Stimulated activated effector memory CD8-positive, alpha-beta T cell treated with anti-CD3 and anti-CD28 coated beads, Interleukin-12 subunit alpha, Interleukin-12 subunit beta, amount 100 ng/mL, for 72 hours (primary cell): ENCODE measurements at places on chromosomes 16 and 17.

GRCh38 chr16:77946823-77947222 is 75.5 kb upstream of the CLEC3A start:
- DNase-seq, result no peak

GRCh38 chr17:79154951-79155585 is 80.4 kb downstream of the ENGASE start:
- DNase-seq, result no peak

- peak; percentile 56 for DNase-seq
Observed at GRCh38 chr16:87635541-87636049, 33.3 kb downstream of the JPH3 start.

DNA sequence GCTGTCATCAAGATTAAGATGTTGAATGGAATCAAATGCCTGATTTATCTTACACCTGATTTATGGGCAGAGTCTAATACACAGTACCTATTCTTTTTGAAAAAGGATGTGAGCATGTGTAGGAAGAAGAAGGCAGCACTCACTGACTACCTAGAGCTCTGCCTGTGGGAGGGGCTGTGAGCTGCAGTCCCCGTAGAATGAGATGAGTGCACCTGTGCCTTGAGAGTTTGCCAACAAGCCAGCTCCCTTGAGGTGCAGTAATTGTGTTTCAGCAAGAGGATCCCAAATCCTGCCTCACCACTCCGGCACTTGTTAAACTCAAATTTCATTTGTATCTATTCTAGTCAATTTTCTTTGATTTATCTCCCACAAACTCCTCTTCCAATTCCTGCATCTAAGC is 46.0 kb downstream of the CDH11 start:
- no peak for DNase-seq

- no peak for DNase-seq
Observed at GRCh38 chr17:17931159-17931558, 41.0 kb downstream of the TOM1L2 start.

- no peak for DNase-seq
Observed at GRCh38 chr17:80468781-80469493, 7.5 kb downstream of the NPTX1 start.

- DNase-seq, result no peak
Observed at GRCh38 chr16:28042811-28043210, 20.7 kb downstream of the GSG1L start.

DNA sequence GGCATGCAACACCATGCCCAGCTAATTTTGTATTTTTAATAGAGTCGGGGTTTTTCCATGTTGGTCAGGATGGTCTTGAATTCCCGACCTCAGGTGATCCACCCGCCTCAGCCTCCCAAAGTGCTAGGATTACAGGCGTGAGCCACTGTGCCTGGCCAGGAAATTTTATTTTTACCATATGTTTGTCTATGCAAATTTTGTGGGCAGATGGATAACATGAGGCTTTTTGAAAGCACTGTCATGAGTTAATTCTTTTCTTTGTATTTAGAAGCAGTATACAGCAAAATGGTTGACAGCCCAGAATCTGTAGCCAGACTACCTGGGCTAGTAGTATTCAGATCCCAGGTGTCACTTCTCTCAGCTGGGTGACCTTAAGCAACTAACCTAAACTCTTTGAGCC is 8.5 kb upstream of the KPNB1 start:
- no peak for DNase-seq

- DNase-seq, result no peak
Observed at GRCh38 chr17:48528153-48528935, 2.5 kb downstream of the HOXB1 start.

GRCh38 chr17:27477050-27477888 is 21.0 kb downstream of the KSR1 start:
- no peak for DNase-seq

- no peak for DNase-seq
Observed at GRCh38 chr16:56637814-56638750, at the start of gene MT1A. Gene MT1A, plus strand, starts transcription at chr16:56638666. Its CDS starts 73 bp downstream, at chr16:56638739.

GRCh38 chr17:56756536-56756935 is 77.2 kb downstream of the C17orf67 start:
- no peak for DNase-seq

DNA sequence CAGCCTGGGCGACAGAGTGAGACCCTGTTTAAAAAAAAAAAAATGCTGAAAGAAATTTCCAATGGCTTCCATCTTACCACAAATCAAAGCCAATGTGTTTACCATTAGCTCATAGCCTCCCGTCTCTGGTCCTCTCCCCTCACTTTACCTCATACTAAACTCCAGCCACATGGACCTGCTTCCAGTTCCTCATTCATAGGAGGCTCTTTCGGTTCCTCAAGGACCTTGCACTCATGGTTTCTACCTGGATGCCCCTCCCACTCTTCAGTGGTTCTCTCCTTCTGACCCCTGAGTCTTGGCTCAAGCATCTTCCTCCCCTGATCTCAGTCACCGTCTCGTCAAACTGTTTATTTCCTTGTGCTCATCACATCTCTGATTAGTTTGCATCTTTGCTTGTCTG is 3.8 kb upstream of the DEF8 start:
- DNase-seq, result no peak

GRCh38 chr17:40538019-40538935 is 27.0 kb downstream of the CCR7 start:
- DNase-seq, result no peak

- DNase-seq, result no peak
Observed at GRCh38 chr16:11051430-11051829, 107.1 kb downstream of the CLEC16A start.

DNA sequence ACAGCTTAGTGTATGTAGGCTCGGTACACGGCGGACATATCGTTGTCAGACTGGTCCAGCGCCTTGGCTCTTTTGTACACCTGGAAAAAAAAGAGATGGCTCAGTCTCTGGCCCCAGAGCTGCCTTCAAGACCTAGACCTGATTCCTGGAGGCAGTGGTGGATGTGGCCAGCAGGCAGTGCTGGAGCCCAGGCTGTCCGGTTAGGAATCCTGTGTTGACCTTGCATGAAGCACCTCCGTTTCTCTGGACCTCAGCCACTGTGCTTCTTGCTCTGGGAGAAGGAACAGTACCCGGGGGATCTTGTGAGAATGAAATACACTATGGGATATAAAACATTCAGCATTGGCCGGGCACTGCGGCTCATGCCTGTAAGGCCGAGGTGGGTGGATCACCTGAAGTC is 2.8 kb upstream of the ROGDI start:
- DNase-seq, result no peak

DNA sequence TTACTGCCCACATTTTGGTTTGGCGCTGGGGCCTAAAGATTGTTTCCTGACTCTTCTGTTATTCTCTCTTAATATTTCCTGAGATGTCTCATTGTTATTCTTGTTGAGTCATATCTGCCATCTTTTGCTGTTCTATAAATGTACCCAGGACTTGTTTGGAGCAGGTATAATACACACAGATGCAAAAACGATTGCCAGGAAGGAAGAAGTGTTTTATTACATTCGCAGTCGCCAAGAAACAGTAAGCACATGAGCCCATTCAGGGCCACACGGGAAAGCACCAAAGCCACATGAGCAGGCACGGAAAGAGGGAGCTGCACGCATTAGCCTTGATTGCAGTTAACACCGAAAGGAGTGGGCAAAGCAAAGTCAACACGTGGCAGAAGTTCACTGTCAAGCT is 70.2 kb downstream of the ARHGAP44 start:
- no peak for DNase-seq

GRCh38 chr17:19743101-19744100 is 4.7 kb downstream of the ALDH3A1 start:
- no peak for DNase-seq

- DNase-seq, result no peak
Observed at GRCh38 chr16:86015606-86016005, 116.6 kb downstream of the IRF8 start.

DNA sequence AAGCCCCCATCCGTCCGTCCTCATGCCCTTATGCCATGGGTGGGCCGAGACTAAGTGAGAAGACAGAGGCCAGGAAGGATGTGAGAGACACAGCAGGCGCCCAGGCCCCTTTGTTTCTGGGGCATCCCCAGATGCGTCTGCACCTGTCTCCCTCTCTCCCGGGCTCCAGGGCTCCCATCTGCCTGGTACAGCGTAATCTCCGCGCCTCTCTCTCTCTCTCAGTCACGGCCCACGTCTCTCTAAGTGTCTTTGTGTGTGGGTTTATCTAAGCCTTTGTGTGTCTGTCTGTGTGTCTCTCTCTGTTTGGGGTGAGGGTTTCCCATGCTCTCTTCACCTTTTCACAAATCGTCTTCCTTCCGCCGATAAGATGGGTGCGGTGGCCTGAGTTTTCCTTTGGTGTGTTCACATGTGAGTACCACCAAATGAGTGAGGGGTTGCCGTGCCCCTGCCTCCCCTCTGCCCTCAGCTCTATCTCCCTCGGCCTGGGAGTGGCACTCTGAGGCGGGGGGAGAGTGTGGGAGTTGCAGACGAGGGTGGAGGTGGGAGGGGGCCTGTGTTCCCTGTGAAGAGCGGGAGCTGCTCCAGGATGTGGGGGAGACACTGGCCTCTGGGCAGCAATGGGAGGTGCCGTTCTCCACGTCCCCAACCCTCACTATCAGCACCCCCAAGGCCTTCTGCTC is 25.8 kb upstream of the ABCC3 start:
- no peak for DNase-seq

- DNase-seq, result no peak
Observed at GRCh38 chr16:77199211-77199610, at the start of gene SYCE1L. Gene SYCE1L, plus strand, starts transcription at chr16:77199408. Its CDS starts 44 bp downstream, at chr16:77199452.

DNA sequence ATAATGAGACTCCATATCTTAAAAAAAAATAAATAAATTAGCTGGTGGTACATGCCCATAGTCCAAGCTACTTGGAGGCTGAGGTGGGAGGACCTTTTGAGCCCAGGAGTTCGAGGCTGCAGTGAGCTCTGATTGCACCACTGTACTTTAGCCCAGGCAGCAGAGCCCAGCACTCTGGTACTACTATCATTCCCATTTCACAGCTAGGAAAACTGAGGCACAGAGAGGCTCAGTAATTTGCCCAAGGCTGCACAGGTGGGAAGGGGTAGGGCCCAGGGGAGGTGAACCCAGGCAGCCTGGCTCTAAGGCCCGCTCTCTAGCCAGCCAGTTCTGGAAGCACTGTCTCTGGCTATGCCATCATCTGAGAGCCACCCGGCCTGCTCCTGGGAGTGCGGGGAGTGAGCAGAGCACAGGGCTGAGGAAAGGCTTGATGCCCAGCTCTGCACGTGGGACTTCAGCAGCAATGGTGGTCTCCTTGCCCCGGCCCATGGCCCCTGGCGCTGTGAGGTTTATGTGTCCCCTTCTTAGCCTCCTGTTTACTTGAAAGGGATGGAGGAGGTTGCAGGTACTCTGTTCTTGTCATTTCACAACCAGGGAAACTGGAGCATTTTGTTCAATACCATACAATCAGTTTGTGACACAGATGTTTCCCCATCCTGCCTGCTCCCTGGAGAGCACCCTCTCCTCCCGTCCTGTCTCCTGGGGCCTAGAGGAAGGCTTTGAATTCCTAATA is 222.3 kb downstream of the KATNIP start:
- DNase-seq, result no peak

DNA sequence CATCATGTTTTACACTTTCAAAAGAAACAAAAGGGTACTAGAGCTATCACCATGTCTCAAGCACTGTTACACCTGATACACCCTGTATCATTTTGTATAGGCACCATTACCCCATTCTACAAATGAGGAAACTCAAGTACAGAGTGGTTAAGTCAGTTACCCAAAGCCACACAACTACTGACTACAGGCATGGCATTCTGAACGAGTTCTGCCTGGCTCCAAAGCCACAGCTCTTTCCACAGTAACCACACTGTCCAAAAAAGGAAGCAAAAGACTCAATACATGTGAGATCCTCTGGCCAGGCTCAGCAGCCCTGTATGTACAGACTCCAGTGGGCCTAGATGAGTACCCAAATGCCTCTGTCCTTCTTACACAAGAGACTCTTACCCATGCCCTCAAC is 4.7 kb downstream of the DYNC1LI2 start:
- no peak for DNase-seq

GRCh38 chr17:48909783-48910182 is 1.6 kb downstream of the UBE2Z start:
- DNase-seq, result peak; percentile 66

GRCh38 chr16:8661703-8662102 is 12.7 kb upstream of the ABAT start:
- DNase-seq, result no peak

DNA sequence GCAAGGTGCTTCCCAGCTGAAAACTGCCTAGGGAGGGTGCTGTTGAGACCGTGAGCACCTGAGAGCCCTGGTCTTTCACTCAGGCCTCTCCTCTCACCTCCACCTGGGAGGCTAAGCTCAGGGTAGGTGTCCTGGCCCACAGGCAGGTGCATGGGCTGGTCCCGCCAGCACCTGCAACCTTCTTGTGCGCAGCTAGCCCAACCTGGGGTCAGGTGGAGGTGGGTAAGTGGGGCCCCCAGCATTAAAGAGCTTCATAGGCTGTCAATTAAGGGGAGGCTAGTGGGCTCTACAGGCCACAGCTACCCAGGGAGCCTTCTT is 8.7 kb downstream of the ADCY7 start:
- DNase-seq, result no peak

DNA sequence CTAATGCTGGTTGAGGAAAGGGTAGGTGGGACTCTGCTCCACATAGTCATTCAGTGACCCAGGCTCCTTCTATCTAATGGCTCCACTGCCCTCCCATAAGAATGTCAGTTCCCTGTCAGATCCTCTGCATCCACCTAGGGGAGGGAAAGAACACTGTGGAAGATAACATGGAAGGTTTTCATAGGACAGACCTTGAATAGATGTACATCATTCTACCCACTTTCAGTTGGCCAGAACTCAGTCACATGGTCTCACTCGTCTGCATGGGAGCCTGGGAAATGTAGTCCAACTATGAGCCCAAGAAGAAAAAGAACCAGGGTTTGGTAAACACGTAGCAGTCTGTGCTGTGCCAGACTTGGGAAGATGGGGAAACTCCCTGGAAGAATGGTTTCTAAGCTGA is 27.1 kb upstream of the SCNN1B start:
- DNase-seq, result no peak
